ENCODE measurements at places on chromosomes 13 and 19. TPM values are rescaled to one million over a fixed set of nuclear protein-coding genes. Genes with fewer than 3 reads are reported as not detected.

CBLC gene
- not detected for total RNA-seq

ZNF223 gene
- 3.1 TPM for total RNA-seq

ADGRE3 gene
- not detected for total RNA-seq

PCDH20 gene
- total RNA-seq = 0.72 TPM

ZNF69 gene
- 2.3 TPM for total RNA-seq

GNA15 gene
- not detected for total RNA-seq

FXYD1 gene
- total RNA-seq = 2.0 TPM

POMP gene
- 124 TPM for total RNA-seq

CD79A gene
- total RNA-seq = not detected

KASH5 gene
- total RNA-seq = not detected

DIRAS1 gene
- 0.90 TPM for total RNA-seq

TBXA2R gene
- total RNA-seq = 1.3 TPM

CERS1 gene
- total RNA-seq = 1.6 TPM

ZNF888 gene
- 1.9 TPM for total RNA-seq

KLK7 gene
- total RNA-seq = not detected

ELSPBP1 gene
- total RNA-seq = not detected

MISP gene
- total RNA-seq = not detected

LHFPL6 gene
- 82.9 TPM for total RNA-seq

PRSS57 gene
- total RNA-seq = not detected

CEACAM7 gene
- total RNA-seq = not detected
